ENCODE measurements at places on chromosomes 5 and 9.

GRCh38 chr9:16335788-16336580 is 534.5 kb downstream of the BNC2 start:
- no peak for DNase-seq

DNA sequence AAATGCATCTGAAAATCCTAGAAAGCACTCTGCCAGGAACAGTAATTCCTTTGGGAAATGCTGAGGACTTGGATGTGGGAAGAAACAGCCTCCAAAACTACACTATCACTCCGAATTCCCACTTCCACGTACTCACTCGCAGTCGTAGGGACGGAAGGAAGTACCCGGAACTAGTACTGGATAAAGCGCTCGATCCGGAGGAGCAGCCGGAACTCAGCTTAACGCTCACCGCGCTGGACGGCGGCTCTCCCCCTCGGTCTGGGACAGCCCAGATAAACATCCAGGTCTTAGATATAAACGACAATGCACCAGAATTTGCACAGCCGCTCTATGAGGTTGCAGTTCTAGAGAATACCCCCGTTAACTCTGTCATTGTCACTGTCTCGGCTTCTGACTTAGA is 786 bp downstream of the PCDHB3 start:
- no peak for DNase-seq

DNA sequence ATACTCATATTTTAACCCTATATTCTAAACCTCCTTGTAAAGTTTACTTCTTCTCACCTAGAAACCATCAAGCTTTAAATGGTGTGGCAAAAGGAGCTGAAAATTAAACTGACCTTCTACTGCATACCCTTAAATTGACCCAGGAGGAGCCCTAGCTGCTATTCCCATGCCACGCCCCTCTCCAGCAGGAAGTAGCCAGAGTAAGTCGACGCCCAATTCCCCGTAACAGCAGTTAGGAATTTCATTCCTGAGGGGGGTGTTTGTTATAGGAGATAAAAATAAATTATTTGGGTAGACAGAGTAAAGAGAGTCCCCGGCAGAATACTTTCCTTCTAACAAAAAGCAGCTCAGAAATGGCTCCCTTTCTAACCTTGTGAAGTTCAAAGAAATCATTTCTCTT is 111.8 kb upstream of the FAM174A start:
- DNase-seq = no peak

DNA sequence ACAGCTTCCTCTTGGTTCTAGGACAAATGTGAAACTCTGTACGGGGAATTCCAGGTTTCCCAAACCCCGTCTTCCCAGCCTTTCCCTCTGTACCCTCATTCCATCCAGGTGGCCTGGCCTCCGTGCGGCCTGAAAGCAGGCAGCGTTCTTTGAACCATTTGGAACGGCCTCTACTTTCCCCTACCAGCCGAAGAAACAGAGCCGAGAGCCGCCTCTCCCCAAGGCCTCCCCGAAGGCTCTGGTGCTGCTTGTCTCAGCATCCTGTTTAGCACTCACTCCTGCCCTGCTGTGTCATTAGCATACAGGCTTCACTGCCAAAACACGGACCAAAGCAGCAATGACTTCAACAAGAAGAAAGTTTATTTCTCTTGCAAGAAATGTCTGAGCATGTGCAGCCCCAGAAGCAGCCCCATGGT is 137.7 kb downstream of the HSD17B3 start:
- no peak for DNase-seq

GRCh38 chr5:154189256-154189818 is 1.2 kb upstream of the GALNT10 start:
- DNase-seq = no peak

- no peak for DNase-seq
Observed at GRCh38 chr5:160703547-160704189, 148.3 kb downstream of the ATP10B start.
